ENCODE measurements at places on chromosomes 3 and 15.
A peak's percentile ranks its signal among the peaks of the same experiment; 100 is the strongest.

DNA sequence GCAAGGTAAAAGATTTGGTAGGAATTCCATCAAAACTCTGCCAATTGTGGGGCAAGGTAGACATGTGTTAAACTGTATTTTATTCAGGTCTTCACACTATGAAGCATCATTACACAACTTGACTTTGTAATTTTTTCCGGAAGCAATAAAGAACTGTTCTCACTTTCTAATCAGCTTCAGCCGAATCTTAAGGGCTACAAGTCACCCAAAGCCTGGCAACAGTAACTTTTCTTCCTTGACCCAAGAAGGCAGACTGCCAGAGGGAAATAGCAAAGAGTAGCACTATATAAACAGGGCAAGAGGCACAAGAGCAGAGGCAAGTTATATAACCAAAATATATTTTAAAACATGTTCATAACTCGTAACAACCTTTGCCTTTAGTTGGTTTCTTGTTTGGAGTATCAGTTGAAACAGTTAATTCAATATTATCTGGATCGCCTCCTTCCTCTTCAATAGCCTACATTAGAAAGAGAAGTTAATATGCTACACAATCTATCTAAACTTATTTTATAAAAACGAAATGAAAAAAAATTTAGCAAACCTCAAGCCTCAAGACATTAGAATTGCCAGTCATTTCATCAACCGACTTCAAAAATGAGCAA is 1.4 kb downstream of the SLTM start:
- DNase-seq: peak; percentile 82

- no peak for DNase-seq
These were observed 3.4 kb downstream of the ZBTB47 start for GRCh38 chr3:42656680-42657610.

GRCh38 chr3:40780291-40780924 is 255.6 kb downstream of the ZNF621 start:
- DNase-seq: no peak

DNA sequence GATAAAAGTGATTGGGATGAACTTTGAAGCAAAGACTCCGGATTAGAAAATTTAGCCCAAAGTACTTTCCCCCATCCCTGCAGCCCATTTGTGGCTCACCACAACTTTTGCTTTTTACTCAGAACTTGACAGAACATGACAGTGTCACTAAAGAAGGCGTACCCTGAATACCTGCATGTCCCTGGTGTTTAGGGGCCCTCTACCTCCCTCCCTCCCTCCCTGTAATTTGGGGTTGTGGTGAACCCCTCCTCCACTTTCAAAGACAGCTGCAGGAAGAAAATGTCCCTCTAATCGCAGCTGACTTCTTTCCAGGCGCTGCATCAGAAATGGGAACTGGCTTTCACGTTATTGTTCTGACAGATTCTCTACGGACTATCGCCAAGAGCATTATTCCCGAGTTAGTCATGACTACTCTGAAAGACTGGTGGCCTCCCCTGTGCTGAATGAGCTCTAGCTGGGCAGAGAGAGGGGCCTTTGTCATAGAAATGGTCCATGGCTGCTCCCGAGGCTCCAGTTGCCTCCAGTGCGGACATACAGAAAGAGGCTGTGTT is 93.2 kb upstream of the ARHGEF3 start:
- no peak for DNase-seq

DNA sequence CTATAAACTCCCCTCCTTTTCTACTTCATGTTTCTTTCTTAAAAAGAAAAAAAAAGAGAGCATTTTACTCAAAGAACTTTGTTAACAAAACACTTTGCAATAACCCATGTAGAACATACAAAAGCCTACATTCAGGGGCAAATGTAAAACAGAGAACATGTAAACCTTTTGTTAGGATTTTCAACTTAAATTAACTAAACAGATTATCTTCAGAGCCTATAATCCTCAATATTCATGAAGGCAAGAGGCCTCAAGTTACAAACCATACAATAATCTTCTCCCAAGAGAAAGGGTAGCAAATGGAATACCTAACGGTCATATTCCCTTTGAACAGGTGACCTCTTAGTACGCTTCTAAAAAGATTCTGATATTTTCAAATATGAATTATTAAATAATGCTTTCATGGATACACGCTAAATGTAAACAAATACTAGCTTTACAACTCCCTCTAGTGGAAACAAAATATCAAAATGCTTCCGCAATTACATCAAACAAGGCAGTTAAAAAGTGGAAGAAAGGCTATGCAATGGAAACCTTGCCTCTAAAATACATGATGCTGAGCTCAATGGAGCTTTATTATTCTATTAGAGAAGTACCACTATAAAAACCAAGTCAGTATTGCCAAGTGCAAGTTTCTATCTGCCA is 9.9 kb downstream of the CEP152 start:
- peak; percentile 24 for DNase-seq

DNA sequence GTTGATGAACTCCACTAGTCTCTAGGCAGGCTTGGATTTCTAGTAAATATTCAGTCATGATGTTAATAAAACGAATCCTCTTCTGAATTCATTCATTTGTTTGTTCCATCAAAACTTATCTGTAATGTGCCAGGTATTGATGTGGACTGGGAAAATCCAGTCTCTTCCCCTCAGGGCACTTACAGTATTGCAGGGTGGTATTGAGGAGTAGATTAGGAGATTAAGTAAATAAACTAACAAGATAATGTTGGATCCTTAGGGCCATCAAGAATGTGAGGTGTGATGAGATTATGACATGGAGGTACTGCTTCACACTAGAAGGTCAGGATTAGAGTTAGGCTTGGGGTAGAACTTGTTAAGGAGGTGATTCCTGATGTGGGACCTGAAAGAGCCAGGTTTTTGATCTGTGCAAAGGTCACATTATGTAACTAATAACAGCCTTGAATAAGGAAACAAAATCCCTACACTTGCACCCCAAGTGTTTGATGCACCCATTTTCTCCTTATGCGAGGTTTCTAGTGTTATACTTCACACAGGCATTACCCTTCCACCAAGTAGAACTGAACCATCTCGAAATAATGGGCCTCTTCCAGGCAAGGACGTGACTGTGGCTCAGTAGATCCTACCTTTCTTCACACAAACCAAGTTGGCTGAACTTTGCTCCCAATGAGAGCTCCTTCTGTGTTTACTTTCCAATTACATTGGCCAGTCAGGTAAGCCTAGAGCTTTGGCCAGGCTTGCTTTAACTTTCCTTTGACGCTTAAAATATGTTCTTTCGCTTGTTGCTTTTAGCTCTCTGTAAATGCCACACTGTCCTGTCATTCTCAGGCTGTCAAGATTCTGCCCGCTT is 16.7 kb downstream of the MCTP2 start:
- no peak for DNase-seq

DNA sequence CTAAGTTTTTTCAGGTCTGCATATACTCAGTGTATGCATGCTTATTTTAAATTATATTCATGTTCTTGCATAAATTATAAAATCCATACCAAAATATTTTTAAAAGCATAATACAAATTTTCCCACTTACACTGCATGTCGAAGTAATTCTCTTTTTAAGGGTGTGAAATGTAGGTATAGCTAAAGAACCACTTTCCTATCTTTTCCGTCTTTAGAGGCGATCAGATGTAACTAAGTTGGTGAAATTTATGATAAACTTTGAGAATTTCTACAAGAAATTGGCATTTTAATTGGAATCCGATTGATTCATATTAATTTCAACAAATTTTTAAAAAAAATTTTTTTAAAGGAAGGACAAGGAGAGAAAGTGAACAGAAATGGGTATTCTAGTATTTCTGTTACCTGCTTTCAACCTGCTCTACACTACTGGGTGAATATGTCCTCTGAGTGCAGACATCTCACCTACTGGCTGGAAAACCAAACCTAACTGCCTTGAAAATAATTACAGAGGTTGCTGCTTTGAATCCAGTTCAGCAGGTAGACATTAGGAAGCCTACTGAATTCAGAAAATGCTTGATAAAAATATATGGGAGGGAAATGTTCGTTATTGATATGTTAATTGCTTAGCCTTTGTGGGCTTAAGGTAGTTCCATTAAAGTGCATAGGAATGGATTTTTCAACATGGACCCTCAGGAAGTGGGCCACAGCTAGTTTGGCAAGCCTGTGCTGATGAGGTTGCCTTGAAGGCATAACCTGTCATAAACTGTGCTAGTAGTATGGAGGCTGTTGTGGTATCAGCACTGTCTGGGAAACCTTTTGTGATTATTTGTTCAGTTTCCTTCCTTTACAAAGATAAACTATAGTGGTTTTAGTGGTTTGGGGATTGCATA is 5.1 kb downstream of the TRIM71 start:
- DNase-seq: no peak

DNA sequence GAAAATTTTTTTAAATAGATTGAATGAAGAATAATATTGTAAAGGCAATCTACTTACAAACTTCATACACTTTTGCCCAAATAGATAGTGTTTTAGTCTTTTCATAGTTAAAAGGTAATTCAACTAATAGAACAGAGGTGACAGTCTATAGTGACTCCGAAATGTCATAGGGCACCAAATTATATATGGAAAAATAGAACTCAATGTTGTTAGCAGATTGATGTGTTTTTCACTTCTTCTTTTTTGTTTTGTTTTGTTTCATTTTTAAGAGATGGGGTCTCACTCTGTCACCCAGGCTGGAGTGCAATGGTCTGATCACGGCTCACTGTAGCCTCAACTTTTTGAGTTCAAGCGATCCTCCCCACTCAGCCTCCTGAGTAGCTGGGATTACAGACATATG is 721 bp downstream of the CSTA start:
- no peak for DNase-seq

DNA sequence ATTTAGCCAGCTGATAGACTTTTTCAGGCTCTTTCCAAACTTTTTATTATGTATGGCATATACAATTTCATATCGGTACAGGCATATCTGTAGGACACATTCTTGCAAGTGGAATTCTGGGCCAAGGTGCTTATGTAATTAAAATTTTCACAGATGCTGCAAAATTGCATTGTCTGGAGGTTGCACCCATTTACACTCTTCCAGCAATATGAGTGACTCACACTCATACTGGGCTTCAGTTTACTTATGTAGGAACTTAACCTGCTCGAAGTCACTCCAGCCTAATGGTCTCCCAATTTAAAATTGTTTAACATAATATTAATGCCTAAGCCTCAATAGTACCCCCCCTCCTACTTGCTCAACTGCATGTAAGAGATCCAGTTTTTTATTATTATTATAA is 11.2 kb upstream of the SEC62 start:
- DNase-seq: peak; percentile 39

- peak; percentile 22 for DNase-seq
These were observed 51.6 kb downstream of the QTRT2 start for GRCh38 chr3:114108137-114108536.

- DNase-seq: peak; percentile 7
These were observed 122.6 kb downstream of the LRIG1 start for GRCh38 chr3:66378256-66378655.

- no peak for DNase-seq
These were observed 151.9 kb downstream of the RBPMS2 start for GRCh38 chr15:64623347-64623996.

GRCh38 chr3:77449459-77450350 is 409.8 kb downstream of the ROBO2 start:
- DNase-seq: no peak

DNA sequence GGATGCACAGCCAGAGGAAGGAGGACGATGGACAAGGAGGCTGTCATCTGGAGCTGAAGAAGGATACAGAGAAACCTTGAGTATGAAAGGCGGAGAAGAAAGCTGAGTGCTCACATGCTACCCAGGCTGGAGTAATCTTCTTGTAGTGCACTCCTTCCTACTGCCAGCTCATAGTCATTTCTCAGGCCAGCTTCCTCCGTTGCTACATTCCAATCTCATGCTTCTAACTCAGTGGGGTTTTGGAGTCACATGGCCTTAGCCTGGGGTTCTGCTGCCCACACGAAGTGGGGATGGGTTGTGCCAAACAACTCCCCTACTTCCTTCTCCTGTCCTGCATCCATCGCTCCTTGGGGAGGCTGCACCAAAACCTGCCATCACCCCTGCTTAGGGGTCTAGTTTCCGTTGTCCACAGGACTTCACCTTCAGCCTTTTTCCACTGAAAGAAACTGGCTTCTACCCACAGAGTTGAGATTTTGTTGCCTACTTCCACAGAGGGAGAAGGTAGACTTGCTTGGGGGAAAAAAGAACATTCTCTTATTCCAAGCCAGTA is 239.9 kb downstream of the EPHB1 start:
- DNase-seq: no peak
